Neural progenitor cell (in vitro differentiated cells): ENCODE measurements at places on chromosomes 5 and 9. TPM values are rescaled to one million over a fixed set of nuclear protein-coding genes. Genes with fewer than 3 reads are reported as not detected.

GRCh38 chr5:113806904-113807303 is 293.4 kb downstream of the YTHDC2 start:
- DNase-seq, result peak; percentile 11

SLIT3 gene
- 0.22 and 0.28 TPM in 2 replicates for total RNA-seq

DNA sequence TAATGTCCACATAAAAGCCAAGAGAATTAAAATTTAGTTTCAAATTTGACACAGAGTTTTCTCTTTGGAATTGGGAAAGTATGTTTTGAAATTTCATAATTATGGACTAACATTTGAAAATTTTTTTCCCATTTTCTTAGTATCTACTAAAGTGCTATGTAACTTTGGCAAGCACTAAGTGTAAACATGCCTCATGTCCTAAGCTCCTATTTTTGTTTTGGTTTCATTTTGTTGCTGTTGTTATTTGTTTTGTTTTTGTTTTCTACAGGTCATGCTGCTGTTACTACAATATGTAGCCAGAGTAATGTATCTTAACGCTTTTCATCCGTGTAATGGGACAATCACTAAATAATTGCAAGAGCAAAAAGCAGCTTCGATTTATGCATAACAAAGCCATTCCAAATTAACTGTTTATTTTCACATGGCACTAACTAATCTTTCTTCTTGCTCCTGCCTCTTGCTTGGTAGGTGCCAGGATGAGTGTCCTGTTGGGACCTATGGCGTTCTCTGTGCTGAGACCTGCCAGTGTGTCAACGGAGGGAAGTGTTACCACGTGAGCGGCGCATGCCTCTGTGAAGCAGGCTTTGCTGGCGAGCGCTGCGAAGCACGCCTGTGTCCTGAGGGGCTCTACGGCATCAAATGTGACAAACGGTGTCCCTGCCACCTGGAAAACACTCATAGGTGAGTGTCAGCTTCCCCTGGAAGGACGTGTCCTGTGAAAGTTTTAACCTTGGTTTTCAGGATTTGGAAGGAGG is 107.3 kb upstream of the PRRC1 start:
- DNase-seq, result no peak

DNA sequence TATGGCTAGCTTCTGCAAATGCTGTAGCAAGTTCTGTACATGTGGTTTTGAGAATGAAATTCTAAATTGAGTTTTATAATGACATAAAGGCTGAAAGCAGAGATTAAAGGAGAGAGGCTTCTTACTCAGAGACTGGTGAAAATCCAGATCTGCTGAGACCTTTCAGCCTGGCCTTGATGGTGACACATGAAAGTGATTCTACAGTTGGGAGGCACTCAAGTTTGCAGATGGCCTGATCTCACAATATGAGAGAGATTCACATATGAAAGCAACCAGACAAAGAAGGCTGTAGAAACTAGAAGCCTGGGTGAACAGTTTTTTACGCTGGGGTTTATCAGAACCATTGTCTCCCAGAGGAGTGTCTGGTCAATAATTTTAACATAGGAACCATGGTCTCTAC is 49.0 kb downstream of the RAB3C start:
- DNase-seq, result no peak

- DNase-seq, result no peak
Measured at GRCh38 chr5:17255471-17256021, 38.1 kb downstream of the BASP1 start.

DNA sequence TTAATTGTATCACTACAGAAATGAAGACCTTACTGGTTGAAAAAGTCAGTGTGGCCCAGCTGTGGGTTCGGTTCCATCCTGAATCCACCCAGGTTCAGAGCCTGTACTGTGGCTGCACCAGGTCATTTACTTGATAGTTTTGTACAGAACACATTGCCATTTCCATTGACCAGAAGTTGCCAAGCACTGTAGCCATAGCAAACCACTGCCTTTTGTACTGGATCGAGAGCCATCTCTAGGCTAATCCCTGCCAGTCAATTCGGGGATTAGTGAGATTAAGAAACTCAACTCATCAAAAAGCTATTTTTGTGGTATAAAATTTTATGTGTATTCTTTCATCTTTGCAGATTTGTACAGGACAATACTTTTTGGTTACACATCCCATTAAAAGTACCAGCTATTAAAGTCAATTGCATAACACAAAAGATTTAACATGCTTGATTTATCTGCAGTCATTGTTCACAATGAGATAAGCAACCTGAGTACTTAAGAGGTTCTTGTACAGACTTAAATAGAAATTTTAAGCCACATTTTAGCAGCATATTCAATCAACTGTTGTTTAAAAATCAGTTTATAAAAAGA is 108.5 kb upstream of the OTULINL start:
- peak; percentile 64 for DNase-seq

DNA sequence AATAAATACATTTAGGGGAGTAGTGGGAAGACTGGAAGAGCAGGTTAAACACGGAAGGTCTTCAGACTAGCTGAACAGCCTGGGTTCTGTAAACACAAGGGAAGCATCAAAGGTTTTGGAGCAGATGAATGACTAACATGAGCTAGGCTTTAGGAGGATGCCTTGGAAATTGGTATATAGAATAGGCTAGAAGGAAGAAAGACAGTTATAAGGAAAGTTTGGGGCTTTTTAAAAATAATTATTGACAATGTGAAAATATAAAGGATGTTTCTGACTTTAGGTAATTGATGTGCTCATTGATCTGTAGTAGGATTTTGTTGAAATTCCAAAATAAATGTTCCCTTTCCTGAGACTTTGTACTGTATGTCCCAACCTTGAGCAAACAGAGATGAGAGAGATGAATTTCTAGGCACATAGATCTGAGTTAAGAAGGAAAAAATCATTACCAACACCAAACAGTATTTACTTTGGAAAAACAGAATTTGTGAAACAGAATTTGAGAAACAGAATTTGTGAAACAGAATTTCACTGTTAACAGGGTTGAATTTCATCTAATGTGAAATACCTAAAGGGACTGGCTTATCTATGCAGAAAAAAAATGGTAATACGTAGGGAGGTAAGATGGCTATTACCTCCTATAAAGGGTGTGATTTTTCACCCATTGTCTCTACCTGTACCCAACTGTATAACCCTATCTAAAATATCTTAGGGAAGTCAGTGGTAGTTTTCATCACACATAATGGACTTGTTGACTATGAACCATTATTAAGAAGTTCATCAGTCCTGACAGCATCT is 28.8 kb downstream of the SKP2 start:
- no peak for DNase-seq

SMC2 gene
- 34.8 and 46.7 TPM in 2 replicates for total RNA-seq

GRCh38 chr9:27659001-27659400 is 85.7 kb upstream of the C9orf72 start:
- DNase-seq, result no peak

DNA sequence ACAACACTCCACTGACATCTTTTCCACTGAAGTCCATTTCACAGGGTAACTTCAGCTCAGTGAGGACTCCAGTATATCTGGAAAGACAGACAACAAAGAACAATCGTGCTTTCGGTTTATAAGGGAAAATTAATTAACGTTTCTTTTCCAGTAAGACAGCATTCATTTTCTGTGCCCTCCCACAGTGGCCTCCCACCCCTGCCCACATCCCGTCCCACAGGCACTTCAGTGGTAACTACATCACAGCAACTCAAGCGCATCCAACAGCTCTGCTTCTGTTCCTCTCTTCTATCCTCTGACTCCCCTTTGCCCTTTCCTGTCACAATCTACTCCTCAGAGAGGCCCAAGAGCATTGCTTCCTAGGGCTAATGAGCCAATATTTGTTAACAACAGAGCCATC is 40.3 kb downstream of the GLDC start:
- no peak for DNase-seq

DNA sequence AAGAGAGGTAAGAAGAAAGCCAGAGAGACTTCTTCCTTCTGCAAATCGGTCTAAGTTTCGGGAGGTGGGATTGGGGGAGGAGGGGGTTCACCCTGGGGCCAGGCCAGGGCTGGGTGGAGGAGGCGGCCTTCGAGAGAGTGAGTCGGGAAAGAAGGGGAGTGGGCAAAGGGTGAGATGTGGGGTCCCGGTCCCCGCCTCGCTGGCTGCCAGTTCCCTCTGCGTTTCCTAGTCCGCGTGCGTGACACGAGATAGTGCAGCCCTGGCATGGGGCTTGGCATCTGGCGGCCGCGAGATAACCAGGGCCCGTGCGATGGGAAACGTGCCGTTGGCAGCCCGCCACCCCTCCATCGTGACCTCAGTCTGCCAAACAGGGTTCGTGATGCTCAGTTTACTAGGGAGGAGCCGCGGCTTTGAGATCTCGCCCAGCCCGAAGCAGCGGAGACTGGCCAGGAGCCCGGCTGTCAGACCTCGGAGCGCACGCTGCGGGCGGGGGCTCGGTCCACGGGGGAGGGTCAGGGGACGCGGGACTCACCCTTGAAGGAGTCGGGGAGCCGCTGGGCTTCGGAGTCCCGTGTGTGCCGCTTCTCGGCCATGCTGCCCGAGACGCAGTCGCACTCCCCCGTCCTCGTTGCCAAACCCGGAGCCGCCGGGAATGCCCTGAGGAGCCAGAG is at the start of gene STOM:
Gene STOM, minus strand, starts transcription at position 656 of the 671 bp plus-strand sequence. Its CDS starts 63 bp downstream, at position 593.
- DNase-seq, result peak; percentile 23

DNA sequence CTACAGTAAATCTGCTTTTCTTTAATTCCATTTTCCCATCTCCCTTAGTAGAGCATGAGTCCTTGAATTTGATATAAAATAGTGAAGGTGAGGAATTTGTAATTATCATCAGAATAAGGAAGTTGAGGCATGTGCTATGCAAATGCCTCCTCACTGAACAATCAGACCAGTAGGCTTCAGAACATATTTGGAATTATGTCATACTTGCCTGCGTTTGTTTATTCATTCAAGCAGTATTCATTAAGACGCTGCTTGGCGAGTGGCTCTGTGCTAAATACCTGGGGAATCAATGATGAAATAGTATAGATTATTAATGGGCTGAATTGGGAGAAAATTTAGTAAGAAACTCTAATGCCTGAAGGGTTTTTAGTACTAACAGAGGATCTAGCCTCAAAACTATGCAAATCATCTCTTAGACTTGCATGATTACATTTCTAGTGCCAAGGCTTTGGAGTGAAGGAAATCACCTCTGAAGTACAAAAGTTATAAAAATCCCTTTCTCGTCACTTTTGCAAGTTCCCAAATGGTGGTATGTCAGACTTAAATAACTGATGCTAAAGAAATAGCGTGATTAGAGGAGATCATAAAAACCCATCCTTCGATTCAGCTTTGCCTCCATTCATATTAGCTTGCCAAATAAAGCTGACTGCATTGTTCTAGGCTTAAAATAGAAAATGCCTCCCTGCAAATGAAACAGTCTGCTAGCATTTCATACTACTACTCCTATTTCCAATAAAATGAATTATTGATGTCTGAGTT is 141.7 kb downstream of the PCSK5 start:
- DNase-seq, result no peak

GARIN3 gene
- total RNA-seq, result not detected in 2 replicates

- no peak for DNase-seq
Measured at GRCh38 chr5:172405226-172406107, 48.9 kb downstream of the SH3PXD2B start.

GRCh38 chr5:57007344-57007743 is 55.4 kb upstream of the MIER3 start:
- DNase-seq, result no peak

- no peak for DNase-seq
Measured at GRCh38 chr5:114859438-114859735, 310.3 kb downstream of the TRIM36 start.

GRCh38 chr9:94918038-94918753 is 191.7 kb downstream of the AOPEP start:
- DNase-seq, result no peak

DNA sequence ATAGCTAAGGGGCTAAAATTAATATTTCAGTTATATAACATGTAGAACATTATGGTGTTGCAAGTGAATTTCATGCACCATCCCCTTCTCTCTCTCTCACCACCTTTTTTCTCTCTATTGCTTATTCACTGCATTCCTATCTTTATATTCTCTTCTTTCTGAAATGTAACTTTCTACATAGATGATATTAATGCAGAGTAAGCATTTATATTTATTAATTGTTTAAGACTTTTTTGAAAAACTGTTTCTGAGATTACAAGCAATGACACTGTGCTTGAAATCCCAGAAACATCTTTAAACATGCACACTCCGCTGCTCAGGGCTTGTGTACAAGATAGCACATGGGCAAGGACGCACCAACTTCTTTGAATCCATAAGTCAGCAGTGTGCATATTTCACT is 567.7 kb upstream of the SGCD start:
- no peak for DNase-seq

TOR1A gene
- total RNA-seq, result 39.6 and 42.4 TPM in 2 replicates

DNA sequence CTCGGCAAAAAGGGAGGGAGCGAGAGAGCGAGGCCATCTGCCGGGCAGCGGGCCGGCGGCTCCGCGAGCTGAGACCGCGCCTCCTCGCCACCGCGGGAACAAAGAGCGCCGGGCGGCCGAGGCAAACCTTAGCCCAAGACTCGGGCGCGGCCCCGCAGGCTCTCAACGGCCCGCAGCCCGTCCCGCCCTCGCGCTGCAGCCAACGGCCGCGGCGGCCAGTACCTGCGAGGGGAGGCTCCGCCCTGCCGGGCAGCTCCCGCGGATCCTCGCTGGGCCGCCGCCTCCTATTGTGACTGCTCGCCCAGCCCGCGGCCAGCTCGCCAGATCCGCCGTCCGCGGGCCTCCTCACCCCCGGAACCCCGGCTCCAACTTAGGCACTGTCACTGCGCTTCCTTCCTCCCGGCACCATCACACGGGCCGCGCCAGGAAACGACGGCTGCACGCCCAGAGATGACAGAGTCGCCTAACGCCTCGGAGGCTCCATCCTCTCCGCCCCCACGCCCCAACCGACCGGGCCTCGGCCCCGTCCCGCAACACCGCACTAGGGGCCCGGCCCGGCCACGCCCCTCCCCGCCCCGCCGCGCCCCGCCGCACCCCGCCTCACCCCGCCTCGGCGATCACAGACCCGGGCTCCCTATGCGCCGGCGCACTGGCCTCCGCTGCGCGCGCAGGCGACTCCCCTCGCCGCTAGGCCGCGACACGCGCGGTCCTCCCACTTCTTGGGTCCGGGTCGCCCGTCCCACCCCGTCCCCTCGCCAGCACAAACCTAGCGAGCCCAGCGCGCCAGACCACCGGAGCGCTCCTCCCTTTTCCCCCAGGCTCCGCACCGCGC is 479 bp upstream of the RNF38 start:
- DNase-seq, result peak; percentile 96

DNA sequence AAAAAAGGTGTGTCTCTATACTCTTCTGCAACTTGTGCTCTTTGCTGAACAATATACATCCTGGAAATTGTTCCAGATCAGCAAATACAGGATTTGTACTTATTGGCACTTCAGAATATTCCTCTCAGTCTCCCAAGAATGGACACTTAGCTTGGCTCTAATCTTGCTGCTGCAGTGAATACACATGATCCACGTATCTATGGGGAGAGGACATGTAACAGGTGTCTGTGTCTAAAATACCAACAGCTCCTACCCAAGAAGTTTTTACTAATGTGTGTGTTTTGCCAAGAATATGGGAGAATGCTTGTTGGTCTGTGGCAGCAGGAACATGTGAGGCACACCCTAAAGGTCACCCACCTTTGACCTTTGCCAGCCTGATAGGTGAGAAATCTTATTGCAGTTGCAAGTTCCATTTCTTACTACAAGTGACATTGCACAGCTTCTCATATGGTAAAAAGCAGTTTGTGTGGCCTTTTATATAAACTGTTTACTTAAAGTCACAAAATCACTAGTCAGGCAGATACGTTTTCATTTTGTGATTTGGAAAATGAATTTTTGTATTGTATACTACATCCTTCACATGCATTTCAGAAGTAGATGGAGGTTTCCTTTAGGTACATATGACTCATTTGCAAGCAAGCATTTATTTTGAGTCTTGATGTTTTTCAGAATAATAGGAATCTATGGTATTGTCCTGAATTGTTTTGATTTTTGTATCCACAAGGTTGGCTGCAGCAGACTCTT is 35.8 kb downstream of the PHF2 start:
- no peak for DNase-seq

RETREG1 gene
- 0.99 and 3.0 TPM in 2 replicates for total RNA-seq

PRDM9 gene
- total RNA-seq, result not detected in 2 replicates

ANKDD1B gene
- total RNA-seq, result 0.40 and 0.60 TPM in 2 replicates

SLC6A19 gene
- not detected in 2 replicates for total RNA-seq
